NCI-H2081 (cell line): ENCODE measurements at places on chromosomes 7 and 10.

DNA sequence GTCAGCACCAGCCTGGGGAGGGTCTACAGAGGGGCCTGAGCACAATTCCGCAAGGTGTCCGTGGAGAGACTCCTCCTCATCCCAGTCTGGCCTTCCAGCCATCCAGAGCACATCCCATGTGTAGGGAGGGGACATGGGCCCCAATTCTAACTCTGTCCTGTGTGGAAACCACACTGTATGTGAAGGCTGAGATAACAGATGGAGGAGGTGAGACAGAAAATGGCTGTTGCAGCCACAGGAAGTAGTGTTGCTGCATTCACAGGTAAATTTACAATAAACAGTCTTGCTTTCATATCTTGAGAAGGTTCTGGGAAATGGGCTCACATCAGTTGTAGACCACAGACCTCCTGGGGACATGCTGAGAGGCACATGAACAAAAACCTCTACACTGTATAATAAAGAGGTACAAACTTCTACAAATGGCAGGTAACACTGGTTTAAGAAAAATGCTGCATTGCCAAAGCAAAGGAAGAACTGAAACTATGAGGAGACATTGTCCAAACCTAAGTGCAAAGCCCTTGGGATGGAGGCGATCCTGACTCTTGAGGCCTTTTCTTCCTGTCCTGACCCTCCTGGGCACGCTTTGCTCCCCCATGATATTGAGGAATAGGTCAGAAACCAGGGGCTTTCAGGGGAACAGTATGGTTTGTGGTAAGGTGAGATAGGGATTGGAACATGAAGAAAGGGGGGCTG, 21.6 kb upstream of the GIMAP2 start:
- no peak for DNase-seq

DNA sequence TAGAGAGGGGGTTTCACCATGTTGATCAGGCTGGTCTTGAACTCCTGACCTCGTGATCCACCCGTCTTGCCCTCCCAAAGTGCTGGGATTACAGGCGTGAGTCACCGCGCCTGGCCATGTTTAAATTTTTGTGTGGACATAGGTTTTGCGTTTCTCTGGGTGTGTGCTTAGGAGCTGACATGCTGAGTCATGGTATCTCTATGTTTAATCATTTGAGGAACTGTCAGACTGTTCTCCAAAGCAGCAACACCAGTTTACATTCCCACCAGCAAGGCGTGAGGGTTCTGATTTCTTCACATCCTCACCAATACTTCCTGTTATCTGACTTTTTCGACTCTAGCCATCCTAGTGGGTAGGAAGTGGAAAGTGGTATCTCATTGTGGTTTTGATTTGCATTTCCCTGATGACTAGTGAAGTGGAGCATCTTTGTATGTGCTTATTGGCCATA, 153.7 kb downstream of the DNAJB6 start:
- DNase-seq, result no peak

DNA sequence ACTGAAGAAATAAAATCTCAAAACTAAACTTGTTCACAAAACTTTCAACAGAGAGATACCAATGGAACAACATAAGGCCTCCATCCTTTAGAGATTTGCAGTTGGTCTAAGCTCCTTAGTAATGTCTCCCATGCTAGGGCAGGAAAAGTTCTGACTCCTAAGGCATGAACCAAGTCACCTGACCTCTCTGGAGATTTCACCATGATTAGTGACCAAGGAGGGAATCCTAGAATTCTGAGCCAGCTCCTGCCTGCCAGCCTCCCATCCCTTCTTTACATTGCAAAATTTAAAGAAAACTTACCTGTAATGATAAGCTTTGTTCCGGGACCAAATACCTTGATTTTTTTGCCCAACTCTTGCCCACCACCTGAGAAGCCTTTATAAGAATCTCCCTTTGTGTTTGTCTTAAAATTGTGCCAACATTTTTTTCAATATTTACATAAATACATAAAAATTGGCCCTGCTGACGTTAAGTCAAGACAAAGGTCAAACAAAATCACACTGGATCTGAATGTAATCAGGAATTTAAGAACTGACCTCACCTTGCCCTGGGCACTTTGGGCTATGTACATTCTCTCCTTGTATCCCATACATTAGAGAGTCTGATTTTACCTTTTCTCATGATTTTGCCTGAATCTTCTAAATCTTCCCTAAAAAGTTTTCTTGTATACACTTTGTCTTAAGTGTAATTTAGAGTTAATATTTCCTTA, at the start of gene TARP:
Gene TARP (minus strand): TSS at position 351 of the 710 bp plus-strand sequence.
- no peak for DNase-seq

DNA sequence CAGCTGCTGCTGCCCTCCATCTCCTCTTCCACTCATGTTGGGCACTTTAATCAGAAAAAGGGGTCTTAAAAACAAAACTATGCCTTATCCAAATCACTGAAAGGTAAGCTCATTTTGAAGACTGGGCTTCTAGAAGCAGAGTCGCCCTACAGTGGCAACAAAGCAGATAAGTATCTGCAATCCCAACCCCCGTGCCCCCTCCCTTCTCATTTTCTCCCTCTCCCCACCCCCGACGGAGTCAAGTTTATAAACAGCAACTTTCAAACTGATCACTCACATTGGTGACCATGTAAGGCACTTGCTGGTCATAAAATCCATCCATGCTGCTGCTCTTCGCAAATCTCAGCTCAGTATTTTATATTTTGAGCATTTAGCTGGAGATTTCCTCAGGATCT, 738 bp downstream of the ETV1 start:
- DNase-seq, result peak; percentile 69

GRCh38 chr7:33981226-33981625, 75.9 kb downstream of the BMPER start:
- DNase-seq, result no peak

GRCh38 chr7:27873981-27874957, 134.3 kb downstream of the TAX1BP1 start:
- no peak for DNase-seq

- no peak for DNase-seq
These were observed 365.7 kb upstream of the SEMA3C start for GRCh38 chr7:81284576-81284975.

DNA sequence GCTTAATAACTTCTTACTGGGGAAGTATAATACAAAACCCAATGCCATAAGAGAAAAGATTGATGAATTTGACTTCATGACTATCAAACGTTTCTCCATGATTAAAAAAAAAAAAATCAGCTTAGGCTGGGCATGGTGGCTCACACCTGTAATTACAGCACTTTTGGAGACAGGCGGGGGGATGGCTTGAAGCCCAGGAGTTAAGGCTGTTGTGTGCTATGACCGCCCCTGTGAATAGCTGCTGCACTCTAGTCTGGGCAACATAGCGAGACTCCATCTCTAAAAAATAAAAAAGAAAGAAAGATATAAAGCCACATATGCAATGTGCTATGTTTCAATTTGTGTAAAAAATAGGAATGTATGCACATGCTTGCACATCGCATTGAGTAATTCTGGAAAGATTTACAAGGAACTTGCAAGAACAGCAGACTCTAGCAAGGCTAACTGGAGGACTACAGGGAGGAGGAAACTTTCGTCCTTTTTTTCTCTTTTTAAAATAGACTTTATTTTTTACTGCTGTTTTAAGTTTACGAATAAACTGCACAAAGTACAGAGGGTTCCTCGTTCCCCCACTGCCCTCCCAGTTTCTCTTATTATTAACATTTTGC, 10.3 kb upstream of the RARRES2 start:
- peak; percentile 62 for DNase-seq

GRCh38 chr10:113261161-113261560, 291.7 kb upstream of the HABP2 start:
- DNase-seq, result no peak

- no peak for DNase-seq
These were observed 116.4 kb upstream of the RPA3 start for GRCh38 chr7:7834761-7835160.

DNA sequence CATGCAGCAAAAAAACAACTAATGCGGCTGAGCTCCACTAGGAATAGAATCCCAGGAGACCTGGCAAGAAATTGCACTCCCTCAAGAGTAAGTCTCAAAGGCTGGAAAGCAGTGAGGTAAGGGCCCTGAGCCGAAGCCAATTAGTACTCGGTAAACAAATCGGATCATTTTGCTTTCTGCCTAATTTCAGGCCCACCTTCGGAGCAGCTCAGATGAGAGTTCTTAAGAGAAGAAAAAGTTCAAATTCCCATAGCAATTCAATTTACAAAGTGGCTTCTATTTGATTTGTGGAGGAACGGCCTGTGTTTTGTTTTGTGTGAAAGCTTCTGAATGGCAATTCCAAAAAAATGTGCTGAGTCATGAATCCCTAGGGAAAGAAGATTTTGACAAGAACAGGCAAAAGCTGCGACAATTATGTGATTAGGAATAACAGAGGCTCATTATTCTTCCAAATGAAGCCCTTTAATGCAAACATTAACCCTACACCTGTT, 60.9 kb downstream of the SLC16A9 start:
- no peak for DNase-seq

GRCh38 chr10:128398118-128398517, 271.9 kb upstream of the MKI67 start:
- DNase-seq, result no peak

DNA sequence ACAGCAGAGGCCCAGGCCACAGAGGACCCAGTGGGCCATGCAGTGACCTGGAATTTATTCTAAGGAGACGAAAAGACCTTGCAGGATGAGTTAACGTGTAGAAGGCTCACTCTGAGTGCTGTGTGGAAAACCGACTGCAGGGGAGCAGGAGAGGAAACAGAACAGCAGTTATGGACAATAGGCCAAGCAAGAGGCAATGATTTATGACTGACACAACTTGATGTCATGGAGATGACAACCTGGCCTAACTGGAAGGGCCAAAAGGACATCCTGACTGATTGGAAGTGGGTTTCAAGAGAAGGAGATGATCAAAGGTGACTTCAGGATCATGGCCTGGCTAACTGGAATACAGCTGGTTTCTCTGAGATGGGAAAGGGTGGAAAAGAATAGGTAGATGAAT, 70.2 kb upstream of the RAPGEF5 start:
- no peak for DNase-seq

GRCh38 chr7:48042216-48042615, 6.9 kb downstream of the C7orf57 start:
- no peak for DNase-seq

GRCh38 chr7:152341914-152342236, 93.9 kb downstream of the KMT2C start:
- DNase-seq, result no peak

DNA sequence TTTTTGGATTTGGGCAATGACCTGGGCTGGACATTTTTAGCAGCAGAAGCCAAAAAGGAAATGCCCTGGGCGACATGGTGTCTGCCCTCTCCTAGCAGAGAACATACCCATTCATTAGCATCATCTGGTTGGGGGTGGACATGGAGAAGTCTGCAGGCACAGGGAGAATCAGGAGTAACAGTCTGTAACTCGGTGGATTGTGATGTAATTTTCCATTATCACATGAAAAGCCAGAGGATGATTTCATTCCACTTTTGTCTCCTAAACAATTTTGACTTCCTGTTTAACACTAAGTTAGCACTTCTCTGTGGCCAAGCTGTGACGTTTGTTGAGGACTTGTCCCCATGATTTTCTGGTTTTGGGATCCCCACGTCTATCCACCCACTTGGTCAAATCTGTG, 153.8 kb upstream of the HABP2 start:
- DNase-seq, result no peak

DNA sequence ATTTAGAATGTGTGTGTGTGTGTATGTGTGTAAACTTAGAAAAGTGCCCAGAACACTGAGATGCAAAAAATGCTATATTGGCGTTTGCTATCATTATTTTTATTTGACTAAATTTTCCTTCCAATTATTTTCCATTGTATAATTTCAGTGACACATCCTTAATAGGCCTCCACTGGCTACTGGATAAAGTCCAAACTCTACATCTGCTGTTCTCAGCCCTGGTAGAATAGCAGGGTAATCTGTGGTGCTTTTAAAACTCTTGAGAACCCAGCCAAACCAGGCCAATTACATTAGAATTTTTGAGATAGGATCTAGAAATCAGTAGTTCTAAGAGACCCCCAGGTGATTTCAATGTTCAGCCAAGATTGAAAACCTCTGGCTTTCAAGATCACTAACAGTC, 66.4 kb downstream of the ZNF503 start:
- peak; percentile 7 for DNase-seq

DNA sequence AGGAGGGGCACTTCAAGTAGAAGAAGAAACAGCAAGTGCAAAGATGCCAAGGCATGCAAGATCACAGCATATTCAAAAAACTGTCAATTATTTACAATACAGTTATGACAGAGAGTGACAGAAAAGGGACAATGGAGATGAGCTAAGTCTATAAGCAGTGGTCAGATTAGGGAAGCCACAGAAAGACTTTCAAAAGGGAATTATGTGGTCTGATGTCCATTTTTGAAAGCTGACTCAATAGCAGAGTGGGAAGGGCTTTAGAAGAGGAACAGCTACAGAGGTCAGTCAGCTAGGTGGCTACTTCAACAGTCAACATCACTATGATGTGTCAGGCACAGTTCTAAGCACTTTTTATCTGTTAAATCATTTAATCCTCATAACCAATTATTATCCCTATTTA, 45.2 kb upstream of the SPOCK2 start:
- no peak for DNase-seq

GRCh38 chr7:138902161-138902560, 79.0 kb downstream of the KIAA1549 start:
- no peak for DNase-seq

- no peak for DNase-seq
These were observed 26.4 kb downstream of the ZNRF2 start for GRCh38 chr7:30310674-30311362.

GRCh38 chr7:102943423-102944169, 30.8 kb downstream of the LRRC17 start:
- DNase-seq, result no peak

GRCh38 chr7:109996927-109997326, 1094.0 kb upstream of the LRRN3 start:
- DNase-seq, result no peak

GRCh38 chr10:2856598-2856997, 210.8 kb upstream of the PFKP start:
- peak; percentile 6 for DNase-seq

DNA sequence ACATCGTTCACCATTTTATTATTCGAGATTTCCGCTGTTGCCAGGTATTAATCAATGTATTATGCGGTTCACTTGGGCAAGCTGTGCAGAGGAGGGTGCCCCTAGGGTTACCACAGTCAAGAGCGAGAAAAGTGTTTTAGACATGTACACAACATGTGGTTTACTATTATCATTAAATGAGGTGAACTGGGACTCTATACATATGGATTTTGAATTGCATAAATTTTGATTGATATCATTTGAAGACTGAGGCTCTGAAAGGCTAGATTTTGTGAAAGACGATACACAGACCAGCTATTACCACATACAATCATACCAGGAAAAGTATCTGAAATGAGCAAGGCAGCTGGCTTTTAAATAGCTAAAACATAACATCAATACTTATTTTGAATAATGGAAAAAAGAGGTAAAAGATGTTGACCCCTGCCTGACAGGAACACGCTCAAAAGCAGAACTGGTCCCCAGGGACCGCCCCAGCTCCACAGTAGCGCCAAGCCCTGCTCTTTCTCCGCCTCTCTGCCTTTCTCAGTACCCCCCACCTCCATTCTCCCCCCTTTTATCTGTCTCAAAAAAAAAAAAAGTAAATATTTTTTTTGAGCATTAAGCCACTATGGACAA, 413.4 kb upstream of the MKI67 start:
- no peak for DNase-seq
